Type B pancreatic cell (in vitro differentiated cells): ENCODE measurements at places on chromosomes 1 and 21. TPM values are rescaled to one million over a fixed set of nuclear protein-coding genes. Genes with fewer than 3 reads are reported as not detected.
A peak's percentile ranks its signal among the peaks of the same experiment; 100 is the strongest.

Gene RASSF5
- total RNA-seq: 3.8 and 5.9 TPM in 2 replicates

Gene TRIM62
- 14.0 and 20.8 TPM in 2 replicates for total RNA-seq

Gene ARHGEF16
- 16.1 and 28.9 TPM in 2 replicates for total RNA-seq

DNA sequence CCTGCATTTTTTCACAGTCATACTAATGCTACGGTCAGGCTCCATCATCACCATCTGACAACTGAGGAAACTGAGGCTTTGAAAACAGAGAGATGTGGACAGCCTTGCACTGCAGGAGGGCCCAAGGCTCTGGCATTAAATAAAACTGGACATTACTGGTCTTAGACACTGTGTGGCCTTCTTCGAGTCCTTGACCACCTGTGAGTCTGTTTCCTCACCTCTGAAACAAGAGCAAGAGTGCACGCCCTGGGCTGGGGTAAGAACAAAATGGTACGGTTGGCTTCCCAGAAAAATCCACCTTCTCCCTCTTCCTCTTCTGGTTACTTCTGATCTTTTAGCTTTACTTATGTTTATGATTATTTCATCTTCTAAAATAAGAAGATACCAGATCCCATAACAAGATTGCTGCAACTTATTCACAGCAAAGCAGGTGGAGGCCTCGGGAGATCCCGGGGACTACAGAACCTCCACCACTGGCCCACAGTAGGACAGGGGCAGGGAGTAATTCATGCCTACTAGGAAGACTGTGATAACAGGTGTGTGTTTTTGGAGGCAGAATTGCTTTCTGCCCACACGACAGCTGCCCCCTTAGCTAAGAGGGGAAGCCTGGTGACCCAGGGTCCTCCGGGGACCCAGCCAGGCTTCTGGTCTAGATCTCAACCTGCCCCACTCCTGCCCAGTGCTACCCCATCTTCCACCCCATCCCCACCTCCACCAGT is 156.4 kb upstream of the EDN2 start:
- H3K27me3 ChIP-seq: peaks cover 10% of the 10 kb centered on the region
- H3K4me1 ChIP-seq: no peaks in the 10 kb centered on the region
- H3K36me3 ChIP-seq: no peaks in the 10 kb centered on the region
- no peak overlapping the region for H3K27ac ChIP-seq

- H3K4me3 ChIP-seq: no peak overlapping the region
- no peaks in the 10 kb centered on the region for H3K4me1 ChIP-seq
- no peak for DNase-seq
- no peaks in the 10 kb centered on the region for H3K36me3 ChIP-seq
- H3K27ac ChIP-seq: no peak overlapping the region
Observed at GRCh38 chr1:2607641-2608091, 21.1 kb downstream of the PRXL2B start.

GRCh38 chr1:234997201-234997895 is 131.3 kb downstream of the TOMM20 start:
- H3K4me1 ChIP-seq: peaks cover 31% of the 10 kb centered on the region
- no peak for DNase-seq
- no peak overlapping the region for H3K4me3 ChIP-seq
- no peaks in the 10 kb centered on the region for H3K27me3 ChIP-seq
- peak overlapping the region; percentile 60 for H3K27ac ChIP-seq

DNA sequence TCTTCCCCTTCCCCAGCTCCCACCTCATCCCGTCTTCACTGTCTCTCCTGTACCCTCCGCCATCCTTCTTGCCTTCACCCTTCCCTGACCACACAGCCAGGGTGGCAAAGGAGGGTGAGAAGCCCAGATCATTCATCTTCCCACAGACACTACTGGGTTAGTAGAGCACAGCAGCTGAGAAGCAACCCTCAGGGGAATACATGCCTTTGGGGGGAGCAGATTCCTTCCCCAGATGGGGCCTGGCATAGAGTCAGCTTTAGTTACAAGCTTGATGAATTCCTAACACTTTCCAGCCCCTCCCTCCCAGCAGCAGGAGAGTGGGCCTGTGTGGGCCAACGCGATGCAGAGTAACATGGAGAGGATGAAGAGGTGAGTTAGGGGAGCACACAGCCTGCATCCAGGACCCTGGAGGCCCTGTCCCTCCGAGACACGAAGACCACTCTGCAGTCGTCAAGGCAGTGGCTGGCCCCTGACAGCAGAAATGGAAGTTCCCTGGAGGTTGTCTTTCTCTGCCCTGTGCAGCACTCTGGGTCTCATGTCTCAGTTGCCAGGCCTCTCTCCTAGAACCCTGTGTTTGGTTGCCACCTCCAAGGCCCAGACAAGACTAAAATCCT is 8.8 kb upstream of the BTG2 start:
- H3K4me1 ChIP-seq: peaks cover 26% of the 10 kb centered on the region
- DNase-seq: no peak
- H3K27ac ChIP-seq: peak overlapping the region; percentile 53
- H3K27me3 ChIP-seq: no peaks in the 10 kb centered on the region
- H3K4me3 ChIP-seq: no peak overlapping the region
- H3K36me3 ChIP-seq: no peaks in the 10 kb centered on the region
